ENCODE measurements at places on chromosomes 5 and 9.
A peak's percentile ranks its signal among the peaks of the same experiment; 100 is the strongest.

DNA sequence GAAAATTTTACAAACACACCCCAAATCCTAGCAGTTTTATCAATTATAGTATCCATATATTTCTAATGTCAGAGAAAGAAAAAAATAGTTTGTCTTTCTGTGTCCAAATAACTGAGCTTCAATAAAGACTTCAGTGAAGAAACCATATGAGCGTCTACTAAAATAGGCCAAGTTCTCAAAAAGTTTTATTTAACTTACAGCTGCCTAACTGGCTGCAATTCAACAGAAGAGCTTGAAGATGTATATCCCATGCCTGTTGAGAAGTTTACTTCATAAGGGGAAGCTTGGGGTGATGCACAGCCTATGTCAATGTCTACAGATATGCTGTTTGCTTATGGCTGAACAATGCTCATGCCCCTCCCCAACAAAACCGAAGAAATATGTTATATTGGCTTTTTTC, 43.7 kb upstream of the ELOVL7 start:
- no peak for DNase-seq

- DNase-seq: no peak
Observed at GRCh38 chr5:131595088-131596033, 39.7 kb downstream of the RAPGEF6 start.

DNA sequence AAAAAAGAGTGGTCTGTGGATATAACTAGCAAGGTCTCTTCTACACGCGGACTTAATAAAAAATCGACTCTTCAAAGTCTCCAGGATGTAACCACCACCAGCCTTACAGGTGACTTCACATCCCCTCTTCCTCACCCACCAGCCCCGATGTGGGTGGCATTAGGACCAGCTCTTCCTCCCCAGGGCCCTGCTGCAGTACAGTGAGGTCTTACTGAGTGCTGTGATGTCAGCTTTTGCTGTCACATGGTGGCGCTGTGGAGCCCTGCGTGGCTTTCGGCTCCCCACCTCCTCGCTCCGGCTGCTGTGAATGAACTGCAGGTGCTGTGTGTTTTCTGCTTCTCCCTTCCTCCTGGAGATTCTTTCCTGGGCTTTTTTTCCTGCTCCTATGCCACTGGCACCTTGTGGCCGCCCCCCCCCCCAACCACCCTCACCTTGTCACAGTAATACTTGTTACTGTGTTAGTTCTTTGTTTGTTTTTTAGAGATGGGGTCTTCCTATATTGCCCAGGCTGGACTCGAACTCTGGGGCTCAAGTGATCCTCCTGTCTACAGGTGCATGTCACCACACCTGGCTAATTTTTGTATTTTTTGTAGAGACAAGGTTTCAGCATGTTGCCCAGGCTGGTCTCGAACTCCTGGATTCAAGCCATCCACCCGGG, 15.8 kb upstream of the RAPGEF1 start:
- peak; percentile 55 for DNase-seq

GRCh38 chr9:20948703-20949102, 82.7 kb downstream of the HACD4 start:
- DNase-seq: no peak

GRCh38 chr9:13941714-13942113, 372.2 kb downstream of the NFIB start:
- no peak for DNase-seq

DNA sequence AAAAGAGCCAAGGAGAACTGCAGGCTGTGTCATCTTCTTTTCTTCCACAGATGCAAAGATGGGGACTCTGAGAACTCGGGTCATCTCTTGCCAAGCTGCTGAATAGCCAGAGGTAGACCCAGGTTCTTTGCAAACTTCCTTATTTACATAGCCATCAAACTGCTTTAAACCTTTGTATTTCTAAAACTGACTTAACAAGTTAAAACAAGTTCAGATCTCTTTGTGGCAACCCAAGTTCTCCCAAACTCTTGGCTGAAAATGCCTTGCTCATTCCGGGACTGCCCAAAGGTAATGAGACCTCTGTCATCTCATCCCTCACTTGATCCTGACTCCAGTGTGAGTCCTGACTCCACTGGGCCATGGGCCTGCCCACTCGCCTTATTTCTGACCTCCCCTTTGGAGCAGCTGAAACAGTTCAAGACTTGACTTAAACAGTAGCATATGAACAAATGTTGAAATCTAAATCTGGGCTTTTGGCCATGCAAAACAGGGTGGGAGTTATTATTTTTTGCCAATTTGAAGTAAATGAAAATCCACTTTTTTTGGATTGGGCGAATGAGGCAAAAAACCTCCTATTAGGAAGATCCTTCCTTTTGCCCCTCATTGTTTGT, 50.6 kb downstream of the FBXL7 start:
- no peak for DNase-seq

- no peak for DNase-seq
Observed at GRCh38 chr5:174326372-174326771, 280.9 kb downstream of the NSG2 start.

DNA sequence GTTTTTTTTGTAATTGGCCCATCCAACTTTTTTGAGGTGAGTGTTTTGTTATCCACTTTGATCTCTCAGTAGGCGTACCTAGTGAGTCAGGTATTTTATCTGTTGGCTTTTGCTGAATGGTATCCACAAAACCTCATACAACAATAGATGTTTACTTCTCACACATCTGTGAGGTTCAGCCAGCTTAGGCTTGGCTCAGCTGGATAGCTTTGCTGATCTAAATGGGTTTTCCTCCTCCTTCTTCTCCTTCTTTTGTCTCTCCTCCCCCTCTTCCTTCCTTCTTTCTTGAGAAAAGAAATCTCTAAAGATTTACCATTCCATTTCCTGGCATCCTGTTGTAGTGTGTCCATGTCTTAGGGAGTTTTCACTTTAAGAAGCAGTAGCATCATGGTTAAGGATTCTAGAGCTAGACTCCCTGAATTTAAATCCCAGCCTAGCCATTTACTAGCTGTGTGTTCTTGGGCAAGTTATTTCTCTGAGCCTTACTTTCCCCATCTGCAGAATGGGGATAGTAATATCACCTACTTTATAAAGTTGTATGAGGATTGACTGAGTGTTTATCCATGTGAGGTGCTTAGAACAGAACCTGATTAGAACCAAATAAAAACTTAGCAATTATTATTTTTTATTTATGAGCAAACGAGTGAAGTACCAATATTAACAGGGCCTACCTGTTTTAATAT, 126.3 kb downstream of the ARHGAP26 start:
- no peak for DNase-seq

GRCh38 chr9:95127249-95128176, 190.0 kb downstream of the FANCC start:
- DNase-seq: peak; percentile 39

GRCh38 chr9:136441681-136442245, 2.1 kb upstream of the INPP5E start:
- no peak for DNase-seq

DNA sequence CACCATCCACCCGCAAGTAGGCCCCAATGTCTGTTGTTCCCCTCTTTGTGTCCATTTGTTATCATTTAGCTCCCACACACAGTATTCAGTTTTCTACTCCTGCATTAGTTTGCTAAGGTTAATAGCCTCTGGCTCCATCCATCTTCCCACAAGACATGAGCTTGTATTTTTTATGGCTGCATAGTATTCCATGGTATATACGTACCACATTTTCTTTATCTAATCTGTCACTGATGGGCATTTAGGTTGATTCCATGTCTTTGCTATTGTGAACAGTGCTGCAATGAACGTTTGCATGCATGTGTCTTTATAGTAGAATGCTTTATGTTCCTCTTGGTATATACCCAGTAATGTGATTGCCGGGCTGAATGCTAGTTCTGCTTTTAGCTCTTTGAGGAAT, 150.4 kb downstream of the DCP2 start:
- DNase-seq: no peak

DNA sequence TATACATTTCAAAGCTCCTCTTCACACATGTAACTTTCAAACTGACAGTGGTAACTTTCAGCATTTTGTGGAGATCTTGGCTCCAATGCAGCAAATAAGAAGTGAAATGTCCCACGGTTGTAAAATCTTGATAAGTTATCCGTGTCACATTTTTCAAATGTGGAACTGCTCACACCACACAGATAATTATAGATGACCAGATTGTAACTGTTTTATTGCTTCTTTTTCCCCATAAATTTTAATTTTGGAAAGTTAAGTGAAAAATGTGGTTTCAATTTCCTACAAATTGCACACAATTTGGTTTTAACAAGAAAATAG, 347.1 kb downstream of the EBF1 start:
- no peak for DNase-seq

DNA sequence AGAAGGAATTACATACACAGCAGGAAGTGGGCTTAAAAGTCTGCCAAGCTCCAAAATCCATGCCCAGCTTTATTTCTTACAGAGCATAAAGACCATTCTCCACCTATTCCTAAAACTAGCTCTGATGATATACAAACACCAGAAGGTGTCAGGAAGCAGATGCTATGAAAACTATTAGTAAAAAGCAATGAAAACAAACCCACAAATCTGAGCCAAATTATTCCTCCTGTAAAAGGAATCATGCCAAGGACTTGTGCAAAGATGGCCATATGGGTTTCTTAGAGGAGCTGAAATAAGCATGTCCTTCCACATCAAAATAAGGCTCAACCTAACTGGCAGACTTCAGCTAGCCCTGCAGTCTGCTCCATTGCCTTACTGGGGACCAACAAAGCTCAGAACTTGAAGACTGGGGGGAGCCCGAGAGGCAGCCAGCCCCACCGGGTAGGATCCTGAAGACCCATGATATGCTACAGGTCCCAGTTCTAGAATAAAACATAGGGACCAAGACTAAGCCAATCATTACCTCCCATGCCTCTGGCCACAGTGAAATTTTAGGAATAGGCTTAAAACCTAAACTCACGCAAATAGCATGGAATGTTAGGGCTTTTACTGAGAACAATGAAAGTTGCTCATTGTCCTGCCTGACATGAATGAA, 42.8 kb upstream of the GABRP start:
- no peak for DNase-seq

DNA sequence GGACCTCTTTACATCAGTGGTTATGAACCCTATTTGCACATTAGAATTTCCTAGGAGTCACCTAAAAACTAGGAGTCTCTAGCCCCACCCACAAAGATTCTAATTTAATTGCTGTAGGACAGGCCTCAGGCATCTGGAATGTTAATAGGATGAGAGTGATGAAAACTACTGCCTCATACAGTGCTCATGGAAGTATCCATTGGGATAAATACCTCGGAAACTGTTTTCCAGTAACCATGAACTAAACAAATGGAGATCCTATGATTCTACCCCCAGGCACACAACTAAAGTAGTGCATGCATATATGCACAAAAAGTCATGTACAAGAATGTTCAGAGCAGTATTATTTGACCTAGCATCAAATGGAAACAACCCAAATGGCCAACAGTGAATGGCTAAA, 286.3 kb downstream of the DNAH5 start:
- no peak for DNase-seq

GRCh38 chr5:139155333-139155732, 42.8 kb downstream of the SIL1 start:
- DNase-seq: no peak

GRCh38 chr9:106560540-106560939, 302.4 kb upstream of the ZNF462 start:
- DNase-seq: no peak

DNA sequence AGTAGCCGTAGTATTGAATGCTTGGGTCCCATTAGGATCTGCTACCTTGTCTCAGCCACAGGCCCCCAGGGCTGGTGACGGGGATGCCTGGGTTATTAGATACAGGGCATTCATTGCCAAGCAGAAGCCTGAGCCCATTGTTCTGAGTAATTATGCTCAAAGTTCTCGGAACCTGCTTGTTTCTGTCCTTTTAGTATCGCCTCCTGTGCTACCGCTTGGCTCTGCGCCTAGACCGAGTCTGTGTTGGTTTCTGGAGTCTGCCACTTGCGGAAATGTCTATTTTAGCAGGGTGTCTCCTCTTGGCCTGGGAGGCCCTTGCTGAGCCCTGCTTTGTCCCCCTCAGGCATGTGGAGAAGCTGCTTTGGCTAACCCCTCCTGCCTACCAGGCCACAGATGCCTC, 506.1 kb downstream of the BNC2 start:
- no peak for DNase-seq

- no peak for DNase-seq
Observed at GRCh38 chr5:124737651-124738050, 8.8 kb downstream of the ZNF608 start.

DNA sequence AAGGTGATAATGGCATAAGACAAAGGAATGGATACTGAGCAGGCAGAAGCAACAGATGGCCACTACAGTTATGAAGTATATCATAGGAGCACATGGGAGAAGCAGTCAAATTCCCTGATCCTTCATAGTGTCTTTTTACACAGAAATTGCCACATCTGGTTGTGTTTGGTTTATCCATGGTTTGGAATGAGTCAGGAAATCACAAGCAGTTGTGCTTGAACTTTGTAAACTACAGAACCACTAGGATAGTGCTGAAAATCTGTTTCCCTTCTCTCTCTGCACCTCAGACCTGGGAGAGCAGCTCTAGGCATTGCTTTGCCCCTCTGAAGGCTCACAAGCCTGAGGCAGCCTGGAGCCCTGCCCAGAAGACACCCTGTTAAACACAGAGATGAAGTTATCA, 134.0 kb downstream of the DMRT2 start:
- no peak for DNase-seq

DNA sequence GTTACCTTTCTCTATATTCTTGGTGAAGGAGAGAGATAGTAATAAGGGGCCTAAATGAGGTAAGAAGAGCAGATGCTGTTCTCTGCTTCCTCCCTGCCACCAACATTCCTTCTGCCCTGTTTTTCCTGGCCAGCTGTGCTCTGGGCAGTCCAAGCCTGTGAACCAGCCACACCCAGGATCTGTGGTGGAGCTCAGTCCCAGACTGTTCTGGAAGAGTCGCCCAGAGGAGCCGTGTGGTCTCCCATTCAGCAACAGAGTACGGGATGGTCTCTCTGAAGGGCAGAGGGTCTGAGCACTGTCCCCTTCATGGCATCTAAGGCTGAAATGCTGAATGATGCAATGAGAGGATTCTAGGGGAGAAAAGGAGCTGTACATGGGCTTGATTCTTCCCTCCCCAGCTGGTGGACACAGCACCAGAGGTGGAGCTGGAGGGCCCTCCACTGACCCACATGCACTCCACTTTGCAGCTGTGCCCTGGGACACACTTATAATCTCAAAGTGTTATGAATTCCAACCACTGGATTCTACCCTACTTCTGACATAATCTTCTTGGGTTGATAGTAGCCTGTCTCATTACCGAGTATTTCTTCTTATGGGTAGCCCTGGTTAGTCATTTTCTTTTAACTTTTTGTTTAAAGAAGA, 70.8 kb upstream of the RPS23 start:
- no peak for DNase-seq

GRCh38 chr5:119336262-119336661, 19.6 kb upstream of the TNFAIP8 start:
- DNase-seq: no peak

GRCh38 chr9:117511852-117512481, 97.1 kb upstream of the ASTN2 start:
- no peak for DNase-seq

Data from amniotic stem cell (primary cell).